ENCODE measurements at places on chromosomes 7 and 10.

DNA sequence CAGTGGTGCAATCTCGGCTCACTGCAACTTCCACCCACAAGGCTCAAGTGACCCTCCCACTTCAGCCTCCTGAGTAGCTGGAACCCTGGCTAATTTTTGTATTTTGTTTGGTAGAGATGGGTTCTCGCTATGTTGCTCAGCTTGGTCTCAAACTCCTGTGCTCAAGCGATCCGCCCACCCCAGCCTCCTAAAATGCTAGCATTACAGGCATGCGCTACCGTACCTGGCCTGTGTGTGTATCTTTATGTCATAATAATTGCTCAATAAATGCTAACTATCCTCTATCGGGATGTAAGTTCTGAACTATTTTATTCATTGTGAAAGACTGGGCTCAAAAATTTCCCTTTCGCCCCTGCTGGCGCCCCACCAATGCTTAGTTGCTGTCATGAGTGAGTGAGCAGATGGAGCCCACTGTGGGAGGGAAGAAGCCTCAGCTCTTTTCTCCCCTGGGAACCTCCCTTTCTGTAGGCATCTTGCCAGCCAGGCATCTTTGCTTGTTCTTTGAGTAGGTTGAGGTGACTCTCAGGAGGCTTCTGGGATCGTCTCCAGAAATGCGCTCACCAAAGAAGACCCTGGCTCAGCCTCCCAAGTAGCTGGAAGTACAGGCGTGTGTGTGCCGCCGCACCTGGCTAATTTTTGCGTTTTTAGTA is 38.3 kb downstream of the CAMK1D start:
- no peak for DNase-seq

DNA sequence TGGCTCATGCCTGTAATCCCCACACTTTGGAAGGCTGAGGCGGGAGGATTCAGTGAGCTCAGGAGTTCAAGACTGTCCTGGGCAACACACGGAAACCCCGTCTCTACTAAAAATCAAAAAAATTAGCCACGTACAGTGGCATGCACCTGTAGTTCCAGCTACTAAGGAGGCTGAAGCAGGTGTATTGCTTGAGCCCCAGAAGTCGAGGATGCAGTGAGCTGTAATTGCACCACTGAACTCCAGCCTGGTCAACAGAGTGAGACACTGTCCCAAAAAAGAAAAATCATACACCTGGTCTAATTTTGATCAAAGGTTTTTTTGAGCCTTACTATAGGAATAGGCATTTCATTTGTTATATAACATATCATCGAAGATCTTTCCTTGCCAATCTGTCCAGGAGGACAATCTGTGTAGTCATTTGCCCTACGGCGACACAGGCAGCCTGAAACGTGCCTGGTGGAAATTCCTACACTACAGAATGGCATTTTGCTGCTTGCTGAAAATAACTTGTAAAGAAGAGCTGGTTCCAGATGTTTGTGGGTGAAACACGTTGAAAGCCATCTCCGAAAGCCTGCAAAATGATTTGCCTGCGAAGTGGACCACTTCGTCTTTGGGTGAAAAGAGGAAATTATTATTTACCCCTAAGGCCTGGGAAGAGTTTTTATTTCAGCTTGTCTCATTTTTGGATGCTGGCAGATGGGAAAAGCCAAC is 31.3 kb upstream of the GDI2 start:
- no peak for DNase-seq

DNA sequence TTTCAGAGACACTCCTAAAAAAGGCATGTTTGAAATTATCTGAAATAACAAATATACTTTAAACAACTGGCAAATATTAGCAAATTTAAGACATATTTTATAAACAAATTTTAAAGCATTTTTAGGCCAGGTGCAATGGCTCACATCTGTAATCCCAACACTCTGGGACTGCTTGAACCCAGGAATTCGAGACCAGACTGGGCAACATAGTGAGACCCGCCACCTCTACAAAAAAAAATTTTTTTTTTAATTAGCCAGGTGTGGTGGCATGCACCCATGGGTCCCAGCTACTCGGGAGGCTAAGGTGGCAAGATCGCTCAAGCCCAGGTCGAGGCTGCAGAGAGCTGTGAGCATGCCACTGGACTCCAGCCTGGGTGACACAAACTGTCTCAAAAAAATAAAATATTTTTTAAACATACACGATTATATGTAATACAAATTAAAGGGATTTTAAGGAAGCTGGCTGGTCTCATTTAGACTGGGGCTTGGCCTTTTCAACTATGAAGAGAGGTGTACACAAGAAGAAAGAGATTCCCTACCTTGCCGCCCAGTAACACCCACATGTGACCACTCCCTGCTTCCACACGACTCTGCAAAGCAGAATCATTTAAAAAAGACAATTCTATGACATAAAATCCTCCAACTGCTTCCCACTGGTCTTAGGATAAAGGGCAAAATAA is 7.5 kb downstream of the LARP4B start:
- no peak for DNase-seq

- no peak for DNase-seq
Measured at GRCh38 chr7:97130417-97131139, 13.1 kb downstream of the SDHAF3 start.

DNA sequence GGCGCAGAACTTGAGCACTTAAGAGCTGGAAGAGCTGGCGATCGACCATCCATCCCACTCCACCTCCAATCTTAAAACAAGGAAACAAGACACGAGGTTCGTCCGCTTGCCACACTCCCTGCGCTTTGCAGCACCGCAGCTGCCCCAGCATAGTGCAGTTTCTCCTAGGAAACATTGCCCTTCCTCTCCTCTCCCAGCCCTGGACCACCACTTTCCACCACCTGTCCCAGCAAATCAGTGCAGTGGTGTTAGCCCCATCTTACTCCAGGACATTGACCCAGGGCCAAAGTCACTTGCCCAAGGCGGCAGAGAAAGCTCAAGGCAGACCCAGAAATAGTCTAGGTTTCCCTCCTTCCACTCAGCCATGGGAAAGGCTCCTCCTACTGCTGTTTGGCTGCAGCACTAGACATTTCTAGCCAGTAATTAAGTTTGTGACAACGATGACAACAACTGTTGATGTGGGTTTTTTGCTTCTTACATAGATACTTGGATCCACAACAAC is 1.5 kb upstream of the PARD3 start:
- no peak for DNase-seq

- no peak for DNase-seq
Measured at GRCh38 chr7:33054261-33054964, 8.2 kb downstream of the NT5C3A start.

DNA sequence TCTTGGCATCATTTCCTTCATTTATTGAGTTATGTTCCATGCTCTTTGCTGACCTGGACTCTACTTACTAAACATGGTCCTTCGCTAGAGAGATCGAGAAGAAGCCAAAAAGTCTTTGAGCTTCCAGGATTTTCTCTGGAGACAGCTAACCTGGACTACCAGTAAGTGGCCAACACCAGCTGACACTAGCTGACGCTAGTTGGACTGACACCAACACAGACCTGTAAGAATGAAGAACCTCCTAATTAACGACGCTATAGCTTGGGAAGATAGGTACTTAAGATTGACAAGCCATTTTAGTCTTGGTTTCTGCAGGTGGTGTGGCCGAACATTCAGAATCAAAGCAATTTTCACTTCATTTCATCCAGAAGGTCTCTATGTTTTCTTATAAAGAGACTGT is 66.4 kb downstream of the GALNT17 start:
- no peak for DNase-seq

GRCh38 chr7:112757337-112757736 is 32.9 kb downstream of the TMEM168 start:
- no peak for DNase-seq

DNA sequence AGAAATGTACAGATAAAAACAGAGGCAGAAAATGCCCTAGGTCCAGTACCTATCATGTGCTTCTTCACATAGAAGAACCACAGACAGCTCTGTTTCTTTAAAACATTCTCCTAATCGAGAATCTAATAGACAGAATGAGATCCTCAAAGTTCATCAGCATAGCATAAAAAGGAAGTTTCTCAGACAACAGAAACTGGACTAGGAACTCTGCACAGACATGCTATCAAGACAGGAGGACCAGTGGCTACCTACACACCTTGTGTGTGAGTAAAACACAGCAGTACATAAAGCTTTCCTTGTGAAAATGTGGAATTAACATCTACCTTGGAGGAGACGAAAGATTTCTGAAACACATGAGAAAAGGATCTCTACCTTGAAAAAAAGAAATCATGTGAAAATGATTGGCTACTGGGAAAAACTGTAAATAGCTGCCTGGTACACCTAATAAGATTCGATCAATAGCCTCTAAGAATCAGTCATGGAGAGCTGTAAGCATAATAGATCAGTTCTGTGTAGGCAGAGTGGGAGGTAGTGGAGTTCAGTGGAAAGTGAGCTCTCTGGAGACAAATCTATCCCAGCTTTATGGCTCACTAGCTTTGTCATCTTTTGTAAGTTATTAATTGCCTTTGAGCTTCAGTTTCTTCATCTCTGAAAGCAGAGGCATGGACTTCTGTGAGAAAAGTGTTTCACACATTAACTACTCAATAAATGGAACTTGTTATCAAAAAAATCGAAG is 26.7 kb downstream of the ELAPOR2 start:
- no peak for DNase-seq

DNA sequence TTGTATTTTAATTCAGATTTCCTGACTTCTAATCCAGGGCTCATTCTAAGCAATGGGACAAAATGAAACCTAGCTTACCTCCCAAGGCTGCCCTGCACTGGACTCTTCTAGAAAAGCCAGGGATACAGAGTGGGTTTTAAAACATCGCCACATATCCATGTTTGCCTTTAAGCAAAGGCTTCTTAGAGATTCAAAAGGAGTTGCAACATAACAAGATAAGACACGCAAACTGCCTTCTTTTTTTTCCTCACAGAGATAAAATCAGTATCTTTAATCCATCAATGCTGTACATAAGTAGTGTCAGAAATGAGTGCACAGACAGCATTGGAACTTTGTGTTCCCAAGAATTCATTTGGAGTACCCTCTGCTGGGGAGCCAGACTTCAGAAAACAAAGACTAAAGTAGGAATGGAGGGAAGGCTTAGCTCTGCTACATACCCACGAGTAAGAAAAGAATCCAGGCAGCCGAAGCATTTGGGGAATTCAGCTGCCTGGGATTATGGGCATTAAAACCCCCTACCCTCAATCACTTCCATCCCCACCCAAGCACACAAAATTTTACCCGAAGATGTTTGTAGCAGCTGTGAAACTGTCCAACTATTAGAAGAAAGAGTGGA is 427.8 kb downstream of the ARL4A start:
- no peak for DNase-seq

GRCh38 chr10:119367841-119368549 is 160.6 kb downstream of the GRK5 start:
- DNase-seq, result no peak

GRCh38 chr10:96212911-96213310 is 58.5 kb downstream of the BLNK start:
- DNase-seq, result no peak

GRCh38 chr7:65946904-65947303 is 35.1 kb downstream of the GUSB start:
- DNase-seq, result no peak

DNA sequence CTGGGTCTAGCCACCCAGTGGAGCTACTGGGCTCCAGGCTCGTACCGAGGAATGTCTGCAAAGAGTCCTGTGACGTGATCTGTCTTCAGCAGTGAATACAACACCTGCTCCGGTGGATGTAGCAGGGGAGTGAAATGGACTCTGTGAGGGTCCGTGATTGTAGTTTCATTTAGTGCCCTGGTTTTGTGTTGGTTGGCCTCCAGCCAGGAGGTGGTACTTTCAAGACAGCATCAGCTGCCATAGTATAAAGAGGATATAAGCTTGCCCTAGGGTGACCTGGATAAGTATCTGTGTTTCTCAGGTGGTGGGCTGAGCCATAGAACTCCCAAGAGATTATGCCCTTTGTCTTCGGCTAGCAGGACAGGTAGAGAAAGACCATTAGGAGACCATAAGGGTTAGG is 24.6 kb upstream of the WNT2 start:
- DNase-seq, result no peak

DNA sequence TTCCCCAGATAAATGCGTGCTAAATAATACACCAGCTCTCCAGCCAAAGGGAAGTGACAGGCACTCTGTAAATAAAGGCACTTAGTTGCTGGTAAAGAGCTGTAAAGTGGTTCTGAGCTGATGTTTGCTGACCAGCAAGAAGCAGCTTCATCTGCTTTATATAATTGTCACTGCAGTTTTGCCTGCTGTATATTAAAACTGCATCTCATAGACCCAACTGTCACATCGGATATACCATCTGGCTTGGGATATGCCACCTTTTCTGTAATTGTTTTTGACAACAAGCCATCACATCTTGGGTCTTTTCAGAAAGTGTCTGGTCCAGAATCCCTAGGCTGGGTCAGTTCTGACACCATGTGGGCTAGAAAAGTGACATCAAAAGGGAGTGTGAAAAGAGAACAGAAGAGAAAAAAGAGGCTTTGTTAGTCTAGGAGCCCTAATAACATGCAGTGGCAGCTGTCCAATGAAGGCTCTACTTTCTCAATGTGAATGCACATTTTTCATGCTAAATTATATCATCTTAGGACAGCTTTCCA is 697.6 kb downstream of the KCNMA1 start:
- DNase-seq, result no peak

DNA sequence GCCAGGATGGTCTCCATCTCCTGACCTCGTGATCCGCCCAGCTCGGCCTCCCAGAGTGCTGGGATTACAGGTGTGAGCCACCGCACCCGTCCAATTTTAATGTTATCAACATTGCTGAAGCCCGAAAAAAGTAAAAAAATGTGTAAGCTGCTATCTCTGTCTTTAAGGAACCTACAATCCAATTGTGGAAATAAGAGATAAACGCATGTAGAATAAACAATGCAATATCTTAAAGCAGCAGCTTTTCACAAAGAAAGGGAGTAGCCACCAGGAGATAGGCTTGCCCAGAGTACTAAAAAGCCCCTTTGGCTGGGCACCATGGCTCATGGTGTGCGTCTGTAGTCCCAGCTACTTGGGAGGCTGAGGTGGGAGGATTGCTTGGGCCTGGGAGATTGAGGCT is 282.9 kb upstream of the LYZL1 start:
- DNase-seq, result no peak

- DNase-seq, result peak; percentile 62
Measured at GRCh38 chr10:110354322-110354766, 49.6 kb upstream of the SMNDC1 start.

DNA sequence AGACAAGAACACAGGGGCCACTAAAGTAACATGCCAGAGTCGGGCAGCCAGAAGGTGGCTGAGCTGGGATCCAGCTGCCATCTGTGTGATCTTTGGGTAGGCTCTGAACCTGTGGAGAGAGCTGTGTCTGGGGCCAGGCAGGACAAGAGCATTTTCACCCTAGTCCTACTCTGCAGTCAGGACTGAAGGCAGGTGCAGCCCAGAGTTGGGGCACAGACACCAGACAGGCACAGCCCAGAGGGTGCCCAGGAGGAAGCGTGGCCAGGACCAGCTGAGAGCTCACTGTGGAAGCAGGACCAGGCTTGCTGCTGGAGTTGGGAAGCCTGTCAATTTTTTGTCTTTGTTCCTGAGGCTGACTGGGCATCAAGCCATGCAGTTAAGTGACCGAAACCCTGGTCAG is 113.6 kb downstream of the ADCY1 start:
- no peak for DNase-seq

GRCh38 chr7:16609842-16610450 is 35.6 kb downstream of the ANKMY2 start:
- no peak for DNase-seq
